ENCODE measurements at places on chromosomes 16 and 17.

- no peak for DNase-seq
Observed at GRCh38 chr16:14196011-14196410, 124.9 kb downstream of the MRTFB start.

DNA sequence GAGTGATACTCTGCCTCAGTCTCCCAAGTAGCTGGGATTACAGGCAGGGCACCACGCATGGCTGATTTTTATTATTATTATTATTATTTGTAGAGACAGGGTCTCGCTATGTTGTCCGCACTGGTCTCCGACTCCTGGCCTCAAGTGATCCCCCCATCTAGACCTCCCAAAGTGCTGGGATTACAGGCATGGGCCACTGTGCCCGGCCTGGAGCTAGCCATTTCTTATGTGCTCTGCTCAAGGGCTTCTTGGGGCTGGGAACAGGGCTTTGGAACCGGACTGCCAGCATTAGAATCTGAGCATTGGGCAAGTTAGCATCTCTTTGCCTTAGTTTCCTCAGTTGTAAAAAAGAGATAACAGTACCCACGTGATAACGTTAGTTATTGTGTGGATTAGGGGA lies 111.3 kb downstream of the C16orf78 start:
- DNase-seq: no peak

DNA sequence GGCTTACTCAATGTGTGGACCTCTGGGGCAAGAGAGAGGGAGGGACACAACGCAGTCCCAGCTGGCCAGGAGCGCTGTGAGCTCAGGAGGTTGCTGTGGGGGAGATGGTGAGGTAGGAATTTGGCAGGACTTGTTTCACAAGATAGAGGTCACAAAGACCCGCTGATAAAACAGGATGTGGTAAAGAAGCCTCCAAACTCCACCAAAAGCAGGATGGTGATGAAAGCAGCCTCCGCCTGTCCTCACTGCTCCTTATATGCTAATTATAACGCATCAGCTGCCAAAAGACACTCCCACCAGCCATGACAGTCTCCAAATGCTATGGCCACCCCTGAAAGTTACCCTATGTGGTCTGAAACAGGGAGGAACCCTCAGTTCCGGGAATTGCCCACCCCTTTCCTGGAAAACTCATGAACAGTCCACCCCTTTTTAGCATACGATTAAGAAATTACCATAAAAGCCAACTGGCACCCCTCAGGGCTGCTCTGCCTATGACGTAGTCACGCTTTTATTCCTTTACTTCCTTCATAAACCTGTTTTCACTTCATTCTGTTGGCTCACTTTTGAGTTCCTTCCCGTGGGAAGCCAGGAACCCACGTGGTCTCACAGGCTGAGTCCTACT lies 5.3 kb upstream of the EIF4A3 start:
- no peak for DNase-seq

DNA sequence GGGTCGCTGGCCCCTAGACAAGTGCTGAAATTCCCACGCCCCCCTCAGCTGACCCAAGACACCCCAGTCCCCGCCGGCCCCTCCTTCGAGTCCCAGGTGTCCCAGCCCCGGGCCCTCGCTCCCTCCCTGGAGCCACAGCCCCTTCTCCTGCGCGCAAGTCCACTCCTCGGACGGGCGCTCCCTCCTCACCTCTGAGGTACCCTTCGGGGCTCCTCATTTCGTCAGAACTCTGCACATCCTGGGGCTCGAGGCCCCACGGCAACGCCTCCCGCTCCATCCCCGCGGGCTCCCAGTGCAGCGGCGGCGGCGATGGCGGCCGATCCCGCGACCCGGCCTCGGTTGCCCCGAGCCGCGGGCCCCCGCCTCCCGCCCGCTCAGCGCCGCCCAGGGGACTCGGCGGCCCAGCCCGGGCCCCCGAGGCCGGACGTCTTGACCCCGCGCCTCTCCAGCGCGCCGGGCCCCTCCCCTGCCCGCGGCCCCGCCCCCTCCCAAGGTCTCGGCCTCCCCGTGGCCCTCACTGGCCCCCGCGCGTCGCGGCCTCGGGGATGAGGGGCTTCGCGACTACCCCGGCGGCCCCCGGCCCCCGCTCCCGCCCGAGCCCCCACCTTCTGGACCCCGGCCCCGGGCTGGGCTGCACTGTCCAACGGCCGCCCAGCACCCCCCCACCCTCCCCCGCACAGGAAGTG lies at the start of gene ZNF768:
ZNF768 (minus strand) TSS at position 430 of the 686 bp plus-strand sequence; CDS start at position 277, 153 bp downstream.
- DNase-seq: no peak

- DNase-seq: no peak
Observed at GRCh38 chr17:68054296-68054900, 18.9 kb downstream of the KPNA2 start.

GRCh38 chr16:997440-998051 lies 16.0 kb downstream of the SOX8 start:
- DNase-seq: peak; percentile 81

- no peak for DNase-seq
Observed at GRCh38 chr17:65158622-65159021, 21.5 kb downstream of the RGS9 start.

DNA sequence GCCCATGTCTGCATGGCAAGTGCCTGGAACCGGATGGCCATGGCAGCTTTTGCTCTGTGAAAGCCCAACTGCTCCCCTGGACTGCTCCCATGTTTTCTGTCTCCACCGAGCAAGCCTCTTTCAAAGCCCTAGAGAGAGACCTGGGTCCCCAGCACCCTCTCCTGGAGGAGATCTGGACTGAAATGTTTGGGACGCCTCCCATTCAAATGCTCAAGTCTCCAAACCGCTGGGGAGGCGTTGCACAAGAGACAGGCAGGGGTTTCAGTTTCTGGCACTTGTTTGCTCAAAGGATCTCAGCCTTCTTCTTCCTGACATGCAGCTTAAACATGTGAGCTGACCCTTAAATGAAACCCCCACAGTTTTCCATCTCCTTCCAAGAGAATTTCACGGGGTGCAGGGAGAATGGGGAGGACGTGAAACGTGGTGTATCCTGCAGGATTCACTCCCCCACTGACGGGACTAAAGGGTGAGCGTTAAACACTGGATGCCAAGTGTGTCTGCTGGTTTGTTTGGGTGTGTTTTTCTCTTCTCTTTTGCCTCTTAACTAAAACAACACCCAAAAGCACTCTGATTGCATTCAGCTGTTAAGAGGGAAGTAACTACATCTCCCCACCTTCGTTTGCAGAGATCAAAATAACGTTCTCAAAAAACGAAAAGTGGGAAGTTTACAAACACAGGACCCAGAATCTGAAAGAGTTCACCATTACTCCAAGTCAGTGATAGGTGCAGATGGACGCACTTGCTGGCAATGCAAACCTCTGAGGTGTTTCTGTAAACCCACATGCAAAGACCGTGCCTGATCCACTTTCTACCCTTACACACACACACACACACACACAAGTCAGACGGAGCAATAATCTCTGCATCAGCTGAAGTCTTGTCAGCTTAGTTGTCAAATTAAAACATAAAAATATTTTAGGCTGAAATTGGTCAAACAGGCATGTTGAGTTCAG lies 256.9 kb downstream of the C16orf95 start:
- no peak for DNase-seq

GRCh38 chr17:79114458-79115301 lies 40.1 kb downstream of the ENGASE start:
- no peak for DNase-seq

GRCh38 chr16:4017807-4018206 lies 98.4 kb downstream of the ADCY9 start:
- no peak for DNase-seq

DNA sequence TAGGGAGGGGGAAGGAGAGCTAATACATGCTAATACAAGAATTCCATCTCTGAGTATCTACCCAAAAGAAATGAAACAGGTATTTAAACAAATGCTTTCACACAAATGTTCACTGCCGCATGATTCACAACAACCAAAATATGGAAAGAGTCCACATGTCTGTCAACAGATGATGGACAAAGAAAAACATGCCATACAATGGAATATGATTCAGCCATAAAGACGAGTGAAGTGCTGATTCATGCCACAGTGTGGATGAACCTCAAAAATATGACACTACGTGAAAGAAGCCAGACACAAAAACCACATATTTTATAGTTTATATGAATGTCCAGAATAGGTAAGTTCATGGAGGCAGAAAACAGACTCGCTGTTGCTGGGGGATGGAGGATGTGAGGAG lies 321.4 kb downstream of the FOXL1 start:
- no peak for DNase-seq

GRCh38 chr17:39069114-39069756 lies 82.2 kb downstream of the PLXDC1 start:
- no peak for DNase-seq

DNA sequence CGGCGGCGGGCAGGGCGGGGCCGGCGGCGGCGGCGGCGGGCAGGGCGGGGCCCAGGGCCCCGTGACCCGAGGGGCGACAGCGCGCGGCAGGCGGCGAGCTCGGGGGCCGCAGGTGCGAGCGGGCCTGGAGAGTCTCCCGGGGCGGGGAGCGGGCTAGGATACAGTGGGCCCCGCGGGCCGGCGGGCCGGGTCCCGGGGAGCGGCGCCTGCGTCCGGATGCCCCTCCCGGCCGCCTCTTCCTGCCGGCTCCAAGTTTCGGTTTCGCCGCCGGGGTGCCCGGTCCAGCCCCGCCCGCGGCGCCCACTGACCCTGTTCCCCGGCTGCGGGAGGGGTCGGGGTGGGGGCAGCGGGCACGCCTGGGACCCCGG lies at the start of gene RNF213:
RNF213 (plus strand) TSS at position 62 of the 368 bp plus-strand sequence. CDS start 2,830 bp downstream, outside the sequence.
- DNase-seq: no peak

GRCh38 chr17:79490530-79490929 lies 120.3 kb downstream of the RBFOX3 start:
- DNase-seq: no peak

GRCh38 chr17:30326809-30327208 lies 7.0 kb downstream of the TMIGD1 start:
- DNase-seq: no peak

- no peak for DNase-seq
Observed at GRCh38 chr17:73292031-73292531, 19.7 kb downstream of the CDC42EP4 start.

GRCh38 chr16:24839347-24839972 lies 6.3 kb upstream of the SLC5A11 start:
- no peak for DNase-seq

DNA sequence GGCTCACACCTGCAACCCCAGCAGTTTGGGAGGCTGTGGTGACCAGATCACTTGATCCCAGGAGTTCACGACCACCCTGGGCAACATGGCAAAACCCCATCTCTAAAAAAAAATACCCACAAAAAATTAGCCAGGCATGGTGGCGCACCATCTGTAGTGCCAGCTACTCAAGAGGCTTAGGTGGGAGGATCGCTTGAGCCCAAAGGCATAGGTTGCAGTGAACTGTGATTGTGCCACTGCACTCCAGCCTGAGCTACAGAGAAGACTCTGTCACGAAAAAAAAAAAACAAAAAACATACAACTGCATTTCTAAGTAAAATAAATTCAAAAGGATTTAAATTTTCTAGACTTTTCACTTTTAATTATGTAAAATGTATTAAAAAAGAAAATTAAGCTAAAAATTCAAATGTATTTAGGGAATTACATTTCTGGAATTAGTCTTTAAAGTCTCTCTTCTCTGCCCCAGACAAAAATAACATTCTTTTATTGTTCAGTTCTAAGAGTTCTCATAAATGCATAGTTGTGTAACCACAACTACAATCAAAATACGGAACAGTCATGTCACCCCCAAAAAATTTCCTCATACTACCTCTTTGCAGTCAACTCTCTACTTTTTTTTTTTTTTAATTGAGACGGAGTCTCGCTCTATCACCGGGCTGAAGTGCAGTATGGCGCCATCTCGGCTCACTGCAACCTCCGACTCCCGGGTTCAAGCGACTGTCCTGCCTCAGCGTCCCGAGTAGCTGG lies 14.1 kb downstream of the FAM222B start:
- DNase-seq: no peak

- DNase-seq: no peak
Observed at GRCh38 chr16:87724490-87725291, 41.1 kb downstream of the KLHDC4 start.

DNA sequence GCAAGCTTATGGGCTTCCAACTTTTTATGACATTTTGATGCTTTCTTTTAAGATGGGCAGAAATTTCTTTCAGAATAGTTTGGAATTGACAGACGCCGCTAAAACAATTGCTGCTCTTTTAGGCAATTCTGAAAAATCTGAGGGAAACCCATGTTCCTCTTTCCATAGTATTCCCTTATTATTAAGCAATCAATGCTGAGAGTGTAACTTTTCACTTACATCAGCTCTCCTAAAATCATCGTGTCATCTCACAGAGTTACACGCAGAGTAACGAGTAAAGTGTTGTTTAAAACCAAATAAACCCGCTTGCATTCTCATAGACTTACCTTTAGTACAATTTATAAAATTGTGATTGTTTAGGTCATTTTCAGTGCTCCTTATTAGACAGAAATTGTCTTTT lies 150.6 kb downstream of the MAF start:
- no peak for DNase-seq

GRCh38 chr17:63304704-63305261 lies 141.3 kb downstream of the CYB561 start:
- DNase-seq: no peak

DNA sequence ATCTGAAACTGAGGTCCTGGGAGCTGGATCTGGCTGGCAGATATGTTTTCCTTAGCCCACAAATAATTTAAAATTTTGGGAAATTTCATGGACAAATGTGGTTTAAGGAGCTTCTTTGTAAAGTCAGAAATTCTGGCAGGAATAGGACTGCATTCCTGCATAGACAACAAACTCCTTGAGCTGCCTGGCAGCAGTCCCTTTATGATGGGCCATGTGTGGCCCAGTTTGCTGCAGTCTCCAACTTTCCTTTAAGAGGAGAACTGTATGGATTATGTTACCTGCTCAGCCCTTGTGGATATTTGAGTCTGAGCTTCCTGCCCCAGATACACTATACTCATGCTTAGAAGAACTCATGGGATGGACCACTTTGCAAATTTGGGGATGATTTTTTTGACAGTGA lies 48.5 kb upstream of the HS3ST2 start:
- no peak for DNase-seq

DNA sequence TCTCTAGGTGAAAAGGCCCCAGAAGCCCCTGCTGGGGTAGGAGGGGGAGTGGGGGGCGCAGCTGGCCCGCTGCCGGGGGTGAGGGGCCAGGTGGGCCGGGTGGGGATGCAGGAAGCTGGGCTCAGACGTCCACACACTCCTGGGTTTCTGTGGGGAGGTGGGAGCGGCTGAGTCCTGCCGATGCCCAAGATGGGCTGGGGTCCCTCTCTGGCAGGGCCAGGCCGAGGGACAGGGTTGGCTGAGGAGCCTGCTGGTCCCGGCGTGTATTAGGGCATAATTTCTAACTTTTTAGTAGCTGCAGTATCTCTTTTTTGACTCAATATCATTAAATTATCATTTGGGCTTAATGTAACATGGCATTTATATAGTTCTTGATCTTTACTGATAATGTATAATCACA lies 121.4 kb upstream of the CORO6 start:
- DNase-seq: no peak

- no peak for DNase-seq
Observed at GRCh38 chr17:66775881-66776400, 59.0 kb upstream of the CACNG5 start.

DNA sequence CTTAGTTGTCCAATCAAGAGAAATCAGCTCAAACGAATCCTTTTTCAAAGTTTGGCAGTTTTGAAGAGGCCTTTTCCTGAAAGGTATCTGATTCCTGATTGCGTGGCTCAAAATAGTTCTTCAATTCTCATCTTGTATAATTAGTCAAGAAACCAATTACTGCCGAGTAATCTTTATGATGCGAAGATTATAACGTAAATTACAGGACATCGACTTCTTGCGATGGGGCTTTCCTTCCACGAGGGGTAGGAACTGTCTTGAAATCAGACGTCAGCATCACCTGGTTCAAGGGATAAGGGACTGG lies 644 bp upstream of the ARL2BP start:
- DNase-seq: no peak

Measured in stimulated activated CD4-positive, alpha-beta T cell treated with anti-CD3 and anti-CD28 coated beads, Interleukin-2, amount 100 ng/mL, for 4 hours (primary cell).